ENCODE measurements at places on chromosomes 5 and 9. TPM values are rescaled to one million over a fixed set of nuclear protein-coding genes. Genes with fewer than 3 reads are reported as not detected.

DNA sequence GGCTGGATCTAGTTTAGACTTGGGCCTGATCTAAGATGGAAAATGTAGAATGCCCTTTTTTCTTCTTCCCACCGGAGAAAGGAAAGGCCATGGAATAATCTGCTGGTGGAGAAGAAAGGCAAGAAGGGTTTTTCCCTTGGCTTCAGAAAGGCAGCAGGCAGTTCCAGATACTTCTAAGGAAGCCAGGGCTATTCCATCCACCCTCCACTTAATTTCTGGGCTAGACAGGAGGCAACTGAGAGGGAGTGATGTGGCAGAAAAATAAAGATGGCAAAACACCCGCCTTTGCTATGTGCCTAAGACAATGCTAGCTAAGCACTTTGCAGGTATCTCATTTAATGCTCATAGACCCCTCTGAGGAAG, 9.9 kb downstream of the MYOZ3 start:
- no peak for DNase-seq

Gene C9orf43
- total RNA-seq, result 1.1 TPM

GRCh38 chr9:85640425-85640824, 101.3 kb downstream of the AGTPBP1 start:
- DNase-seq, result no peak

DNA sequence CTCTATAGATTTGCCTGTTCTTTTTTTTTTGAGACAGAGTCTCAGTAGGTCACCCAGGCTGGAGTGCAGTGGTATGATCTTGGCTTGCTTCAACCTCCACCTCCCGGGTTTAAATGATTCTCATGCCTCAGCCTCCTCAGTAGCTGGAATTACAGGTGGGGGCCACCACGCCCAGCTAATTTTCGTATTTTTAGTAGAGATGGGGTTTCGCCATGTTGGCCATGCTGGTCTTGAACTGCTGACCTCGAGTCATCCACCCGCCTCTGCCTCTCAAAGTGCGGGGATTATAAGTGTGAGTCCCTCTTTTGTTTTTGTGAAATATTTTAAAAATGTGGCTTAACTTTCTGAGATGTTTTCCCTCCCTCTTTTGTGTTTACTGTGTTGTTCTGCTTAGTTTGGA, 29.2 kb downstream of the HSPA4 start:
- no peak for DNase-seq

GRCh38 chr5:142363619-142363963, 38.8 kb upstream of the SPRY4 start:
- DNase-seq, result no peak

DNA sequence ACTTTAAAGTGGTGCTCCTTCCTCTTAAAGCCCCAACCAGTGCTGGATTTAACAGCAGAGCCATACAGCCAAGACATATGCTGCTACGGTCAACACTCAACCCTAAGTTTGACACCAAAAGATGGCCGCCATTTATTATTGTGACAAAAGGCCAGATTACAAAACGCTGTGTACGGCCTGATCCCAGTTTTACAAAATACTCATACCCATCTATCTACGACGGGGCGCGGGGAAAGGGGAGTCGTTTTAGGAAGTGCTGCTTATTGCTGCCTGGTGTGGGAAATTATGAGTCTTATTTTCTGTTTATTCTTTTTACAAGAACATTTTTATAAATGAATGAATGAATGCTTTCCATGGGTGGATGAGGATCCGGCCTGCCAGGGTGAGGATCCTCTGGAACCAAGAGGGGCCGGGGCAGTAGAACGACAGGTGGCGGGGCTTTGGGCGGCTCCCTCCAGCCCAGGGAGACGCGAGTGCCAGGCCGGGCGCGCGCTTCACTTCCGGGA, 457 bp upstream of the IDNK start:
- no peak for DNase-seq

Gene RARS1
- 105 TPM for total RNA-seq

DNA sequence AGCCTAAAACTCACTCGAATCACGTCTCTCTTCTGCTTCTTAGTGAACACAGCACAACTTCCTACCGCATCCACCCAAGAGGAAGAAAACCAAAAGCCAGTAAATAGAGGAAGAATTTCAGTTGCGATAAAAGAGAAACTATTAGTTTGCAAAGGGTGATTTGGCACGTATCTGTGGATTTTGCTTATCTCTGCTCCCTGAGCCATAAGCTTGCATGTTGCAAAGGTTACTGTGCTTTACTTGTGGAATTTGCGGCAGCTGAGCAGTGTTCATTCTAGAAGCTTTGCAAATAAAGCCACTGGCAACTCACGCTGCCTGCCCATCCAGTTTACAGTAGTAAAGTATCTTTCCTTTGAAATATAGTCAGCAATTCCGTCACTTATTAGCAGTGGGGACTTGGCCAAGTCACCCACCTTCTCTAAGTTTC, 149.0 kb upstream of the PCA3 start:
- peak; percentile 51 for DNase-seq
